ENCODE measurements at places on chromosomes 2 and 18. TPM values are rescaled to one million over a fixed set of nuclear protein-coding genes. Genes with fewer than 3 reads are reported as not detected.

The CIB4 gene
- not detected for total RNA-seq

The VAMP8 gene
- 37.3 TPM for total RNA-seq

The OSR1 gene
- total RNA-seq: not detected

The SLC5A7 gene
- not detected for total RNA-seq

The CNTNAP5 gene
- not detected for total RNA-seq

The TCF7L1 gene
- not detected for total RNA-seq

The IL1F10 gene
- total RNA-seq: not detected

The ZSWIM2 gene
- total RNA-seq: not detected

The FSIP2 gene
- 0.96 TPM for total RNA-seq

The CXCR1 gene
- 0.08 TPM for total RNA-seq

The SIX2 gene
- total RNA-seq: not detected

The GREB1 gene
- 0.31 TPM for total RNA-seq

The UGT1A3 gene
- not detected for total RNA-seq

The ACADL gene
- not detected for total RNA-seq

The SCYGR4 gene
- not detected for total RNA-seq

The TSPYL6 gene
- not detected for total RNA-seq

The FEV gene
- total RNA-seq: not detected

The SPATA3 gene
- total RNA-seq: not detected

The GREB1L gene
- not detected for total RNA-seq

The IL36G gene
- not detected for total RNA-seq

The PREB gene
- total RNA-seq: 12.3 TPM

The TUBB8B gene
- total RNA-seq: not detected

The CYRIA gene
- total RNA-seq: 1.3 TPM

The RELCH gene
- 39.6 TPM for total RNA-seq

The TTC21B gene
- total RNA-seq: 25.4 TPM

The IGFBP5 gene
- not detected for total RNA-seq

The HJURP gene
- total RNA-seq: 0.22 TPM

Data from CD4-positive, alpha-beta T cell (primary cell).